ENCODE measurements at places on chromosomes 2 and 18.

DNA sequence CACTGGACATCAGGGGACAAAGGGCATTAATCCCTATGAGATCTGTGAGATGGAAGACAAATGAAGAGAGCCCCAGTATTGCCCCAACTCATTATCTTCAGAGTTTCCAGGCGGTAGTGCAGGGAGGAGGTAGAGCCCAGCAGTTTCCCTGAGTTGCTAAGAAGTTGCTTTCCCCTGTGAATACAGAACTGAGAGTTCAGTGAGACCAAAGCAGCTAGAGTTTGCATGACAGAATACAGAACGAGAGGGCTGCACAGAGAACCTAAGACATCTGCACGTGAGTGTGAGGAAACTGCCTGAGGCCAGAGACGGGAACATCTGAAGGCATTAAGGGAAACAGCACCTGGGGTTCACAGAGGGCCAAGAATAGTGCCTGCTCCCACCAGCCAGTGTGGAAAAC lies 18.1 kb upstream of the PGAP1 start:
- DNase-seq: no peak

GRCh38 chr2:162074928-162075688 lies 1.1 kb upstream of the DPP4 start:
- no peak for DNase-seq

DNA sequence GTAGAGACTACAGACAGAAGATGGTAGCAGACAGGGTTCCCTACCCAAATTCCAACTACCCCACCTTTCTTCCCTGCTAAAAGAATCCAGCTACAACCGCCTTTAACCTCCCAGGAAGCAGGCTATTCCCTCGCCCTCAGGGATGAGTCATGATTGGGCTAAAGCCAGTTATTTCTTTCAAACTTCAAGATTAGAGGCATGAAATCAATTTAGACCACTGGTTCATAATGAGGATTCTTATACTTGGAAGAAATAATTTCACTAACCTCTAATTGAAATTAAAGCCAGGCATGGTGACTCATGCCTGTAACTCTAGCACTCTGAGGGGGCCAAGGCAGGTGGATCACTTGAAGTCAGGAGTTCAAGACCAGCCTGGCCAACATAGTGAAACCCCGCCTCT lies 20.0 kb downstream of the TRIP12 start:
- DNase-seq: no peak

DNA sequence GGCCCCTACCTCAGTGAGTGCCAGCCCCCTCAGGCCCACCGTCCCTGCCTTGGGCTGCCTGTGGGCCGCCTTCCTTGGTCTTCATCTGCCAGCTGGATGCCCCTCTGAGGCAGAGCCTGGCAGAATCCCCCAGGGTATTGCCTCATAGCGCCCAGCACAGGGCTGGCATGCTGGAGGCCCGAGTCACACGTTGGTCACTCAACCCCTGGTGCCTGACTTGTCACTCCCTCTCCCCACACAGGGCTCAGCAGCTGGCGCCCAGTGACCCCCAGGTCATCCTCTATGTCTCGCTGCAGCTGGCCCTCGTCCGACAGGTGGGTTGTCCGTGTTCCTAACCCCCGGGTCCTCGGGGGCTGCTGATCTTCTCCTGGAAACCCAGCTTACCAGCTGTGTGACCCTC lies 108.4 kb upstream of the MCFD2 start:
- no peak for DNase-seq

DNA sequence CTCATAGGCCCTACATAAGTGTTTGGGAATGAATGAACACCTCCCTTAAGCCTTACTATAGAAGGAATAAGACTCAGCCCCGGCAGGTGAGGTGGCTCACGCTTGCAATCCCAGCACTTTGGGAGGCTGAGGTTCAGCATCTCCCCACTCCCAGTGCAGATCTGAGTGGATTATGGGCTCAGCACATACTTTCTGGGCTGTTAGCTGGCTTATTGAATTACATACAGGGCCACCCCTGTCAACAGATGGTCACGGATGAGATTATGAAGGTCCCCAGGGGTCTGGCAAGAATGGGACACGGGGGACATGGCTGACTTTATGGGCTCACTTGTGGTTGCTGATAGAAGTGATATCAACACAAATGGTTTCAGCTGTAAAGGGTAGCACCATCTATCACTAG lies 322.3 kb downstream of the TSN start:
- no peak for DNase-seq

GRCh38 chr2:235066895-235067294 lies 115.1 kb downstream of the SH3BP4 start:
- no peak for DNase-seq

DNA sequence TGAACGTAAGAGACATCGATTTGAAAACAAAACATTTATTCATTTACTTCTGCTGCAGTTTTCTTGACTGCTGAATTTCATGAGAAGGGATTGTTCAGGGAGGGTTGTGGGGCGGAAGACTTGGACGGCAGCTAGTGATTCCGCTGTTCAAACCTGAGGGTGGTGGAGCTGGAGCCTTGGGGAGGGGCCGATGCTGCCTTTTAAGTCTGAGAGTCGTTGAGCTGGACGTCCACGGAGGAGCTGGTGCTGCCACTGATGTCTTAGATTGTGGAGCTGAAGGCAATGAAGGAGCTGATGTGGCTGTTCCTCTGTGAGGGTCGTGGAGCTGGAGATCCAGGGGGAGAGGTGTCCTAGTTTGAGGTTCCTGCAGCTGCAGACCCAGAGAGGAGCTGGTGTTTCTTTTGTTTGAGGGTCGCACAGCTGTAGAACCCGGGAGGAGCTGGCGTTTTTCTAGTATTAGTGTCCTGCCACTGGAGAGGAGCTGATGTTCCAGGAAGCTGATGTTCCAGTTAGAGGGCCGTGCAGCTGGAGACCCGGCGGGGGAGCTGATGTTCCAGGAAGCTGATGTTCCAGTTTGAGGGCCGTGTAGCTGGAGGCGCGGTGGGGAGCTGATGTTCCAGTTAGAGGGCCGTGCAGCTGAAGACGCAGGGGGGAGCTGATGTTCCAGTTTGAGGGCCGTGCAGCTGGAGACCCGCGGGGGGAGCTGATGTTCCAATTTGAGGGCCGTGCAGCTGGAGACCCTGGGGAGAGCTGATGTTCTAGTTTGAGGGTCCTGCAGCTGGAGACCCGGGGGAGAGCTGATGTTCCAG lies 150.9 kb downstream of the RTP5 start:
- DNase-seq: no peak

- DNase-seq: no peak
These were observed 94.9 kb downstream of the FAM161A start for GRCh38 chr2:61759005-61759404.

DNA sequence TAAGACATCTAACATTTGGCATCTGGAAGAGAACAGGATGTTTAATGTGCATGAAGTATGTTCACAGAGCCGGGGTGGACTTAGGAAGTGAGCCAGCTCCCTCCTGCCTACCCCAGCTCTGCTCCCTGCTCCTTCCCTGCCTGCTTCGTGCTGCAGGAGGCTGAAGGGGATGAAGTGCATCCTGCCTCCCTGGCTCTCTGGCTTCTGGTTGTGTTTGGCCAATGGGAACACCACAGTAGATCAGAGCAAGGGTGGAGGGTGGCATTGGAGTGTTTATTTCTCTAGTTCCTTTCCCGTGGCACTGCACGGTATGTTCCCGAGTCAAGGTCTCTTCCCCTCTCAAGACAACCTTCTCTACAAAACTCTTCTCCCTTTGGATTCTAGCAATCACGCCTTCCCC lies 379.9 kb downstream of the CLIP4 start:
- DNase-seq: no peak

DNA sequence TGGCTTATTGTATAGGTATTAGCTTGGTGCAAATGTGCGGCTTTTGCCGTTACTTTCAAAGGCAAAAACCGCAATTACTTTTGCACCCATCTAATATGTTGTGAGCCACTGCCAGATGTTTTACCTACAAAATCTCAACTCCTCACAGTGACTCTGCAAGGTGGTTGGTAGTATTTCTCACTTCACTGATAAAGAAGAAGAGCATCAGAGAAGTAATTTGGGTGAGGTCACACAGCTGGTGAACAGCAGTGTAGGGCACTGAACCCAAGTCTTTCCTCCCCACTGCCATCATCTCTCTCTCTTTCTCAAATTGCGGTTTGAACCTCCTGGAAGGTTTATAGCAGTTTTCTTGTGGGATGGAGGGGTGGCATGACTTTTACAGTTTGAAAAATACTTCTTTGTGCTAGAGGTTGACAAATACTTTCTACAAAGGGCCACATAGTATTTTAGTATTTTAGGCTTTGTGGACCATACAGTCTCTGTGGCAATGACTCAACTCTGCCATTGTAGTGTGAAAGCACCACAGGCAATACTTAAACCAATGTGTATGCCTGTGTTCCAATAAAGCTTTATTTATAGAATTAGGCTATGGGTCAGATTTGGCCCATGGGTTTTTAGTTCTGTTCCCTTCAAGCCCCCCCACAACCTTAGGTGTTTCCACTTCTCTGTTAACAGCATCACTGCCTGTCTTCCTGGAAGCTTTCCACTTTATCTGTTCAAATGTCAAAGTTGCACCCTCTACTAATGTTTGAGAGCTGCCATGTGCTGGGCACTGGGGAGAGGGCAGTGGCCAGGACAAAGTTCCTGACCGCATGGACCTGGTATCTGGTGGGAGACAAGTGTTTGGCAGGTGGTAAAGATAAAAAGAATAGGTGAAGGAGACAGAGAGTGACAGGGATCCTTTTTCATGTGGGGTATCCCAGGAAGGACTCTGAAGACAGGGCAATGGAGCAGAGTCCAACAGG lies 30.1 kb downstream of the FHOD3 start:
- DNase-seq: no peak

DNA sequence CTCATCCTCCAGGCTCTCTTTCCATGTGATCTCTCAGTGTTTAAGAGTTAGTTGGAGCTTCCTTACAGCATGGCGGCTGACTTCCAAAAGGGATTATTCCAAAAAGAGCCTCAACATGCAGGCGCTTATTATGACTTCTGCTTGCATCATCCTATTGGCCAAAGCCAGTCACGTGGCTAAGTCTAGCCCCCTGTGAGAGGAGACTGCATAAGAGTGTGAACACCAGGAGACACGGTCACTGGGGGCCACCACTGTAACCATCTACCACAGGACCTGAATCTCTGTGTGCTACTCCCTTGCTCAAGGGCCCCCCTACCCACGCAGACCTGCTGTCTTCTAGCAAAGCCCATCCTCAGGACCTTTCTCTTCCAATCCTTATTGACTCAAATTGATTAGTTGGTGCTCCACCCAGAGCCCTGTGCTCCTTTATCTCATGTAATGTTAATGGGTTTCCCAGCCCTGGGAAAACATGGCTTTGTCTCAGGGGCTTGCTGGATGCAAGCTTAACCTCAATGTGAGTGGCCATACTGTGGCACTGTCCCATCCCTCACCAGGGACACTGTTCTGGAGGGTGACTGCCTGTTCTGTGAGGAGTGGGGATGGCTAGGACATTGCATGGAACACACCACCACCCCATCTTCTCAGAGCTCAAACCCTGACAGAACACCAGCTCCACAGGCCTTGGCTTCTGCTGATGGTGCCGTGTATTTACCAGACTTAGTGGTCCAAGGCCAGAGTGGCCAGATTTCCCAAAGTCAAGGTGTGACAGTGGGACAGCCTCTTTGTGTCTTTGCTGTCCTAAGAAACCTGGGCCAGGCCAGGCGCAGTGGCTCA lies 4.2 kb downstream of the IL1RN start:
- no peak for DNase-seq

GRCh38 chr18:10948421-10948820 lies 200.9 kb downstream of the PIEZO2 start:
- DNase-seq: no peak

DNA sequence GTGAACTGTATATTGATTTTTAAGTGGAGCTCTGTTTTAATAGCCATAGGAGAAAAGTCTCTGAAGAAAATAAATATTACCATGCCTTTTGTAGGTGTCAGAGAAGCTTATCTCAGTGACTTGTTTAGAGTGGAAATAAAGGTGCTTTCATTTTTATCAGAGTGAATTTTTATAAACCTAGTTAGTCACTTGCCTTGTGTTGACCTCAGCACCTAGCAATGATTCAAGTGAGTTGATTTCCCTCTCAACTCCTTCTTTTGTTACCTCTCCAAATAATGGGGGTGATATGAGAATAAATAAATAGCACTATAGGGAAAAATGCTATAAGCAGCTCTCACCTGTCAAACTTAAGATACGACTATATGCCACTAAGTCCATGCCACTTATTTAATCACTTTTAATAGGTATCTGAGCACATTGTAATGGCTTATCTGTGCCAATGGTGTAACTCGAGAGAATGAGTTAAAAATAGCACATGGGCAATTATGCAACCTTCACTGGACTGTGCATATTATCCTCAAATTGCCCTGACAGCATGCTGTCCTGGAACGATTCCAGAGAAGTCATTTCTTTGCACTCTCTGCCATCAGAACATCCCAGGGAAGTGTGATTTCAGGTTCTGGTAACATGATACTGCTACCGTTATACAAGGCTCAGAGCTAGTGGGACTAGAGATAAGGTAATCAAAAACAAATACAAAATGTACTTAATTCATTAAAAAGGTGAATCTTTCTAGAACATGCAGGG lies 290.8 kb downstream of the CCDC85A start:
- DNase-seq: no peak

DNA sequence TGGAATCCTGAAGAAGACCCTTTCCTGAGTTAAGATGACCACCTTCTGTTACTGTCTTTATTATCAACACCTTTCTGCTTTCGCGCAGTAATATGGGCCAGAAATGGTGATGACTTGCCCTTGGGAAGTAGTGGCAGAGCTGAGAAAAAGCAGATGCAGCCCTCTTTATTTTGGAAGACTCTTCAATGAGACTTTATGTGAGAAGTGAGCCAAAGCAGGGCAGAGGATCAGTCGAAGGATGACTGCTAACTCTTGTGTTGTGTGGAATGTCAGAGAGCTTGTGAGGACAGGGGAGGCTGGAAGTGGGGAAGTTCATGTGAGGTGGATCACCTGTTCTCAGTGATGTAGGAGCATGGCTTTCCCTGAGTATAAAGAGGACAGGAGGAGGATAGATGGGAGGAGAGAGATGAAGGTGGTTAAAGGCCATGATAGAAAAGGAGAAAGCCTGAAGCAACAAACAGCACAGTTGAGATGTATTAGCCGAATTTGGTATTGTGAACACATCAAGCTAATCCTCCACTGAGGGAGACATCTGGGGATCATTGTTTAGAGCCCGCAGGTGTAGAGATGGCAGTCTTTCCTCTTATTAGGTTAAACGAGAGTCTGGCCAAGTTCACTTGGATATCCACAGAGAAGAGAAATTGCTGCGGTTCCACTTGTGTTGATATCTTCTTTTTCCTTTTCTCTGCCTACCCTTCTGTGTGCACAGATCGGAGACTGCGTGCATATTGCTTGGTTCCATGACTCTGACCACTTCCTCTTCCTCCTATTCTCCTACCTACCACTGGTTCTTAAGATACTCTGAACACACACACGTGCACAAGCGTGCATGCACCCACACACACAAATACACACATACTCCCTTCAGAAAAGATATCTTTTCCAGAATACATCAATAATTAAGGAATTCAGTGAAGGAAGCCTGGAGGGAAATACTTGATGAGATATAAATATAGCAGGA lies 67.4 kb downstream of the SLC9A2 start:
- no peak for DNase-seq

- DNase-seq: no peak
These were observed 49.4 kb downstream of the NBAS start for GRCh38 chr2:15511686-15512085.

DNA sequence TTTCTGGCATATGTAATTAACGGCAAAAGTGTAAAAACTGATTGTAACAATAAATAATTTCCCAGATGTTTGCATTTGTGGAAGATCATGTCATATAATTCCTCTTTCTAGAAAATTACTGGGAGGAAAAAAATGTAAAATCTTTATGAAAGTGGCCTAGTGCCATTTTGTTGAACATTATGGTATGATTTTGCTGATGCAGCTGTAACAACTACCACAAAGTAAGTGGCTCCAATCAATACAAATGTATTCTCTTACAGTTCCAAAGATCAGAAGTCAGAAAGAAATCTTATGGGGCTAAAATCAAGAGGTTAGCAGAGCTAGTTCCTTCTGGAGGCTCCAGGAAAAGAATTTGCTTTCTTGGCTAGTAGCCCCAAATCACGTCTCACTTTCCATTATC lies 281.4 kb downstream of the CCDC178 start:
- DNase-seq: no peak

Data from stimulated activated naive CD4-positive, alpha-beta T cell treated with Interleukin-2 at 50 U/mL for 16 hours (primary cell).